ENCODE measurements at places on chromosomes 3 and 15.
A peak's percentile ranks its signal among the peaks of the same experiment; 100 is the strongest.

DNA sequence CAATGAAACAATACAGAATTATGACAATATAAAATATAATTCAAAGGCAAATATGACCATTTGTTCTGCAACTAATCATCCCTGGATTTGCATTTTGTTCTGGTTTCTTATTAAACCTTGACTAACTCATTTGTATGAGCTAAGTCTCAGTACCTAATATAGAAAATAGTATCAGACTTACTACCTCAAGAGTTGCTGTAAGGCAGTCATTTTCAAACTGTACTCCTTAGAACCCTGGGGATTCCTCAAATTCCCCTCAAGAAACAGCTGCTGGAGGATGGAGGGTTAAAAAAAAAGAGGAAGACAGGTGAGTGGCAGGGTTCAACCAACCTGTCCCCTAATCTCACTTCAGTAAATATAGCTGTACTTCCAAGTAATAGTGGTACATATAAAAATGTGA is 11.1 kb downstream of the ZBTB11 start:
- no peak for DNase-seq

GRCh38 chr15:31523655-31524049 is 197.0 kb downstream of the KLF13 start:
- DNase-seq, result no peak

DNA sequence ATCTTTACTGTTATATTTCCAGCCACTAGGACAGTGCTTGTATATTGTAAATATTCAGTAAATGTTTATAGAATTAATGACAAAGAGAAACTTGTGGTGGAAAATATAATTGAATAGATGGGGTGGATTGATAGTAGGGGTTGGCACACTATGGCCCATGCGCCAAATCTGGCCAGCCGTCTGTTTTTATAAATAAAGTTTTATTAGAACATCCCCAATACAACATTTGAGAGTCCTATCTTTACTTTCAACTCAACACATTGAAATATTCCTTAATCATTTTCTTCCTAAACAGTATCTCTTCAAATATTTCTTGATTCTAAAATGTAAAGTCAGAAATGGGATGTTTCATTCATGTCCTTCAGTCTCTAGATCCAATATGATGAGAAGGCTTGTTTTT is 45.1 kb downstream of the VPS8 start:
- no peak for DNase-seq

GRCh38 chr15:61182946-61183345 is 46.2 kb downstream of the RORA start:
- DNase-seq, result no peak

GRCh38 chr15:40584191-40584590 is 9.9 kb upstream of the KNL1 start:
- DNase-seq, result no peak

GRCh38 chr15:52133510-52134220 is 21.1 kb upstream of the BCL2L10 start:
- DNase-seq, result no peak

DNA sequence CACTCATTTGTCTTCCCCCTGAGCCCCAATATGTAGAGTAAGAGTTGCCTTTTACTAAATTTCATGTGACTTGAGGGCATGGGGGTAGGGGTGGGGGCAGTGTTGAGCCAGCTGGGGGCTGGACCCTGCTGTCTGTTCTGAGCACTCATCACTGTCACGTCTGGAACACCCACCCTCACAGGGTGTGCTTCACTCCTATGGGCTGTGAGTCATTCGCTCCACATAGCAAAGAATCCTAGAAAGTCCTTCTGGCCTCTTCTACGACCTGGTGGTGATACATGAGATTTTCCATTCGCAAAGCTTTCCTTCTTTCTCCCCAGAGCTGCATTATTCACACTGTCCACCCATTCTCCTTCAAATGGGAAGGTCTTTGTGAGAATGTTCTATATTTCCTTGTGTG is 43.6 kb upstream of the MGLL start:
- DNase-seq, result no peak

DNA sequence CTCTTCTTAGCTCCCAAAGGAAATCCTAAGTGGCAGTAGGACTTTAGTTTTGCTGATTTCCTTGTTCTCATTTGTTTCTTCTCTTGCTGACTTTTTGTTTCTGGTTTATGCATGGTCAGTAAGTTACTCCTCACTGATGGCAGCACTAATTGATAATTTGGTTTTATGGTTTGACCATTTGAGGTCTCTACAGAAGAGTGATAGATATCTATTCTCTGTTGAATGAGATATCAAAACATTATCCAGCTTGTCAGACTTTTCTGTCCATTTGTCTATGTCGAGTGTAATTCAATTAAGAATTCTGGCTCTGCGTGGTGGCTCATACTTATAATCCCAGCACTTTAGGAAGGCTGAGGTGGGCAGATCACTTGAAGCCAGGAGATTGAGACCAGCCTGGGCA is 84.5 kb upstream of the PLXND1 start:
- no peak for DNase-seq

GRCh38 chr3:95810462-95810861 is 1003.9 kb upstream of the EPHA6 start:
- DNase-seq, result no peak

DNA sequence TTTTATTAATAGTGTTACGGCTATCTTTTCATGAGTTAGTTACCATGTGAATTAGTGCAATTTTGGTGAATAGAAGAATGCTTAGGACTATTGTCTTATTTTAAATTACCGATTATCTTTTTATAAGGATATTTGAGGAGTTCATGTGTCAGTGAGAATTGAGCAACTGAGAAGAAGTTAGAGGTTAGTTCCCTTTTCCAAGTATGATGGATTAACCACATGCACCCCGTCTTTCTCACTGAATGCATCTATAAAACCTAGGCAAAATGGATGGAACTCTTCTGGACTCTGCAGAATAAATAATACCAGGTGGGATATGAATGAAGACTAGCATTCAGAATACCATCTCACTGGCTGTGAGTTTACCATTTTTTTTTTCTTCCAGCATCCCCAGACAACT is 74.3 kb downstream of the TCF12 start:
- no peak for DNase-seq

- DNase-seq, result no peak
Observed at GRCh38 chr15:35393398-35393797, 152.6 kb downstream of the DPH6 start.

GRCh38 chr3:8996681-8997121 is 33.4 kb upstream of the RAD18 start:
- DNase-seq, result peak; percentile 73

GRCh38 chr3:60215946-60216345 is 1035.3 kb downstream of the FHIT start:
- DNase-seq, result no peak

DNA sequence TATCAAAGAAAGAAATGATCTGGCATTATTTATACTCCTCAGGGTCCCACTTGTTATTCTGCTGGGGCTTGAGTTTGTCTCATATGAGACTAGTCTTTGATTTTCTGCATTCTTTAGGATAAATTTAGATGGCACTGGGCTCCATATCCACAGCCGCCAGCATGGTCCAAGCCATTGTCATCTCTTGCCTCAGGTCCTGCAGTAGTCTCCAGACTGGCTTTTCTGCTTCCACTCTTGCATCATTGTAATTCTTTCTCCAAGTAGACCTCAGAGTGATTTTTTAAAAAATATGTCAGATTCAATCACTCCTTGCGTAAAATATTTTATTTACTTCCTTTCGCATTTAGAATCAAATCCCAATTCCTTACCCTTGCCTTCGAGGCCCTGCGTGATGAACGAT is 50.4 kb upstream of the ST3GAL6 start:
- no peak for DNase-seq

GRCh38 chr15:96320703-96321638 is 9.5 kb upstream of the NR2F2 start:
- no peak for DNase-seq

DNA sequence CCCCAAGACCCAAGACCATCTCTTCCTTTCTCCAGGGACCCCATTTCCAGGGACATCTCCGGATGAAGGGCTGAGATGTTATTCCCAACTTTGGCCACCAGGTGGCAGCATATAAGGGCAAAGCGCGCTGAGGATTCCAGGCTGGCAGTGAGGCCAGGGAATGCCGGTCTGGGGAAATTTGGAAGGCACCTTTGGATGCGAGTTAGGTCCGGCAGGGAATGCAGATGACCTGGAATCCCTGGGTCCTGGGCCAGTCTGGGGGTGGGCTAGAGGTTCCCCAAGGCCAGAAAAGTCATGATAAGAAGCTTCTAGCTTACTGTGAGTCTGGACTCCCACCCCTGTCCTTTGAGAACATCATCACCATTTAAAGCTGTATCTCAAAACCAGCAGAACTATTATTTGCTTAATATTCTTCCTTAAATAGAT is 1.6 kb upstream of the CHST13 start:
- peak; percentile 33 for DNase-seq

Data from occipital lobe (tissue), 3 donors.